ENCODE measurements at places on chromosomes 5 and 9. TPM values are rescaled to one million over a fixed set of nuclear protein-coding genes. Genes with fewer than 3 reads are reported as not detected.

The RGS3 gene
- 142 TPM for total RNA-seq

The LCN12 gene
- total RNA-seq = 10.0 TPM

The MAP1B gene
- 81.3 TPM for total RNA-seq

The TAS2R1 gene
- total RNA-seq = not detected

The C1QTNF3 gene
- total RNA-seq = 7.0 TPM

The PTGES gene
- 5.0 TPM for total RNA-seq

The ADAMTS2 gene
- total RNA-seq = 18.9 TPM

The TCF7 gene
- 7.4 TPM for total RNA-seq

The CCNB1 gene
- total RNA-seq = 8.1 TPM

The SAP30L gene
- 54.7 TPM for total RNA-seq

The DOCK2 gene
- total RNA-seq = 21.6 TPM

The DAB2 gene
- 55.2 TPM for total RNA-seq

The IFNA21 gene
- total RNA-seq = not detected

The WDR31 gene
- total RNA-seq = 8.1 TPM

The FAM78A gene
- 7.5 TPM for total RNA-seq

The DPYSL3 gene
- 94.6 TPM for total RNA-seq

The MEIKIN gene
- not detected for total RNA-seq

The MCTP1 gene
- total RNA-seq = 9.9 TPM
